ENCODE measurements at places on chromosomes 7 and 10. TPM values are rescaled to one million over a fixed set of nuclear protein-coding genes. Genes with fewer than 3 reads are reported as not detected.

DNA sequence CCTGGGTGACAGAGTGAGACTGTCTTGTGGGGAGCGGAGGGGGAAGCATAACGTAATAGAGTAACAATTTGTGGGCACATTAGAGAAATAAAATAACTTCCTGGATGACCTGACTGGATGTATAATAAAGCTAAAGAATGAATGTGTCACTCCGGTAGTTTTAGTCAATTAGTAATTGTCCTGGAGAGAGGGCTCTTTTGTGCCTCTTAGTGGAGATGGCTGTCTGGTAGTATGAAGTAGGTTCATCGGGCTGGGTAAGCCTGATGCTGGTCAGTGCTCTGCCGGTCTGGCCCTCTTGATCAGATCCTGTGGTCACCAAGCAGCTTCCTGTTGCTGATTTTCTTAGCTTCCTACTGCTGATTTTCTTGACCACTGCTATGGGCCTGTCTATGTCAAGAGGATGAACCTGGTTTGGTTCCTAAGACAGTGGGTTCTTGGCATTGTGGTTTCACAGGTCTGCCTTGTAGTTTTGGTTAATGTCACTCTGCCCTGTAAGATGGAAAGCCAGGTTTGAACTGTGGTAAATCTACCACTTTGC lies 34.1 kb downstream of the ZRANB1 start:
- peak; percentile 70 for DNase-seq

DNA sequence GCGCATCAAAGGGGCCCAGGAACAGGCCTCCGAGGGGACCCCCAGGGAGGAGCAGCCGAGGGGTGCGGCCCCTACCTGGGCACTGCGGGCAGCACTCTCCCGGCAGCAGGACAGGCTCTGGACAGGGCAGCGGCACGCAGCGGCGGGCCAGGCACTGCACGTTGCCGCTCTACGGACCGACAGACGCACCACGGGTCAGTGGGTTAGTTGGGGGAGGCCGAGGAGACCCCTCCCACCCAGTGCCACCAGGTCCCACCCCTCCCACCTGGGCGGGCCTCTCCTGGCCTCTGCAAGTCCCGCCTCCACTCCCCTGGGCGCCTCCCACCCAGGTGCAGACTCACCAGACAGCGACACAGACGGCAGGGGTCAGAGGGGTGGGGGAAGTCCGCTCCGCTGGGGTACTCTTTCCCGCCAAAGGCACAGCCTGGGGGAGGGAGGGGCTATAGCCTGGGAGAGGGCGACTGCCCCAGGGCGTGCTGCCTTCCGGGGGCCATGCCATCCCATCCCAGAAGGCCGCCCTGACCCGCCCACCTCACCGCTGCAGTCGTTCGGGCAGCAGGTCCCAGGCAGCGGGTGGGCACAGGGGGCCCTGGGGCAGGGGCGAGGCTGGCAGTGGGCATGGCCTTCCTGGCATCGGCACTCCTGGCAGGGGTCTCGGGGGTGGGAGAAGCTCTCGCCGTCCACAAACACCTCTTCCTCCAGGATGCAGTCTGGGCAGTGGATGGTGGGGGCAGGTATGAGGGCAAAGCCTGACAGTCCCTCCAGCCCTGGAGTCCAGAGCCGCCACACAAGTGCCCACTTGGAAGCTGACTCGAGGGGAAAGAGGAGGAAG lies 19.2 kb downstream of the KCP start:
- DNase-seq: no peak

GRCh38 chr7:126940723-126941307 lies 311.9 kb downstream of the GRM8 start:
- peak; percentile 60 for DNase-seq

Gene CFAP70
- 0.78 TPM for total RNA-seq

DNA sequence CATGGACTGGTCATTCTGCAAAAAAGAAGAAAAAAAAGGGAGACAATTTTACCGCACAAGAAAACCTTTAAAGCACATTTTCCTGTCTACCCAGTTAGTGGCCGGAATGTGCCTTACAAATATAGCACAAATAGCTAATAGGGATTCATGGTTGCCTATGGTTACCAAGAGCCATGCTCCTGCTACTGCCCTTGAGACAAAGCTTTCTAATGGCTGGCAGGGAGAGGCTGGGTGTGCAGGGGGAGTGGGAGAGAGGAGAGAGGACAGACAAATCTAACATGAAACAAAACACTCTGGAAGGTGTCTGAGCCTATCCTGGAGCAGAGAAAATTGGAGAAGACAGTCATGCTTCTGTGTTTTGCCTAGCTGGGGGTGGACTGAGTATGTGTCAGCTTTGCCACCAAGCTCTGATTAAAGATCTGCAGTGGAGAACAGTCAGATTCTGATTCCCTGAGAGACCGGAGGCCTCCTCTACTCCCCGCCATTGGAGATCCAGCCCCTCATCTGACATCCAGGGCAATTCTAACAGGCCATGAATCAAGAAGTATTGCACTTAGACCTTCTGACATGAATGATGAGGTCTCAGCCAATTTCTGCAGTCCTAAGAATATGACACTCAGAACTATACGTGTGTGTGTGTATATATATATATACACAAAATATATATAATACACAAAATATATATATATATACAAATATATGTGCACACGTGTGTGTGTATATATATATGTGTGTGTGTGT lies 80.2 kb downstream of the PRTFDC1 start:
- no peak for DNase-seq

- no peak for DNase-seq
Observed at GRCh38 chr10:113616244-113617074, 47.4 kb downstream of the NRAP start.

DNA sequence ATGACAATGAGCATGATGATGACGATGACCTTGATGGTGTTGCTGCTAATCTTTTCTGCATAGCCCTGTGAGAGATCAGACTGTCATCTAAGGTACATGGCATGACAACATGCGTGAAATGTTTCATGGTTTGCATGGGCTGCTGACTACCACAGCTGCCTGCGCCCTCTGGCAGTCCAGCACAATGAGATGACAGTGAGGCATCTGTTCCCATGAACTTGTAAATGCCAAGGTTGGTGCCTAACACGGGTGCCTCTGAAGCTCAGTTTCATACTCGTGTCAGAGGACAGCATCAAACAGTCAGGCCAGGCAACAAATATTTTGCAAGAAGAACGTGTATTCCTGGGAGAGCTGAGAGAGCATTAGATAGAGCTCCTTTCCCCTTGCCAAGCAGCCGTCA lies 122.0 kb upstream of the PRKCQ start:
- no peak for DNase-seq

Gene AKR1C2
- total RNA-seq: 1,499 TPM

- DNase-seq: no peak
Observed at GRCh38 chr10:56091872-56092271, 269.2 kb downstream of the ZWINT start.

Gene STEAP4
- total RNA-seq: not detected

- no peak for DNase-seq
Observed at GRCh38 chr7:65459438-65459837, 85.8 kb downstream of the ZNF92 start.

- DNase-seq: no peak
Observed at GRCh38 chr7:129225206-129225930, 538 bp downstream of the AHCYL2 start.

- DNase-seq: no peak
Observed at GRCh38 chr10:123442901-123443300, 223.3 kb upstream of the GPR26 start.

Gene TUBGCP2
- 76.2 TPM for total RNA-seq

DNA sequence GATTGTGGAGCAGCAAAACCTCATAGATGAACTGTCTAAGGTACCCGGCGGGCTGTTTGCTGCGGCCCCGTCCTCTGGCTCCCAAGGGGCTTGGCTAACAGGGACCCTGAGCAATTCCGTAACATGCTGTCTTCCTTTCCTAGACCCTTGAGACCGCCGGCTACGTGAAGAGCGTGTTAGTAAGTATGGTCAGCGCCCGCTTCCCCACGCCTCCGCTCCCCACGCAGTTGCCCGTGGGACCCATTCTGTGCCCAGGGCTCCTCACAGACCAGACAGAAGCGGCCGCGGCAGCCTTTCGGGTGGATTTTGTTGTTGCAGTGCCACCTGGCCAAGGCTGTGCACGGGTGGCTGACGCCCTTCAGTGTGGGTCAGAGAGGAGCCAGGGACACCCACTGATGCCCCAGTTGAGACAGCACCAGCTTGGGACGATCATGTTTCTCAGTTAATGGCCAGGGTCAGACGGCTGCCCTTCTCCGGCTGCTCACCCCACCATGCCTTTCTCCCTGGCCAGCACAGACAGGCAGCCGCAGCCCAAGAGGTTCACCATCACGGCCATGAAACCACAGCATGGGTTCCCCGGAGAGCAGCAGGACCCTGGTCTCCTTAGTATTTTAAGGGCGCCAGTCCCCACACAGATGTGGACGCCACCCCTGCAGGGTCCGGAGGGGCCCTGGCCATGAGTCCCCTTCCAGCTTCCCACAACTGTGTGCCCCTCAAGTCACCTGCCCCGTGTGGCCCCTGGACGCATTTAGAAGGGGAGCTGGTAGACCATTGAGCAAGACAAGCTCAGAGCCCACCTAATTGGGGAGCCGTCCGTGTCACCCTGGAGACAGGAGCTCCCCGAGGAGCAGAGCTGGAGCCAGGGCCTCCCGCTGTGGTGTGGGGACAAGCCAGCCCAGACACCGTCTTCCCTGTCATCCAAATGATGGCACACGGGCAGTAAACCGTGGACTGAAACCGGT lies 49.4 kb upstream of the DPYSL4 start:
- no peak for DNase-seq

GRCh38 chr7:101031082-101031481 lies 11.2 kb downstream of the MUC17 start:
- no peak for DNase-seq

- no peak for DNase-seq
Observed at GRCh38 chr10:132497861-132498561, 39.6 kb upstream of the INPP5A start.

Gene ZCWPW1
- 5.9 TPM for total RNA-seq

Gene ATOH7
- total RNA-seq: not detected

DNA sequence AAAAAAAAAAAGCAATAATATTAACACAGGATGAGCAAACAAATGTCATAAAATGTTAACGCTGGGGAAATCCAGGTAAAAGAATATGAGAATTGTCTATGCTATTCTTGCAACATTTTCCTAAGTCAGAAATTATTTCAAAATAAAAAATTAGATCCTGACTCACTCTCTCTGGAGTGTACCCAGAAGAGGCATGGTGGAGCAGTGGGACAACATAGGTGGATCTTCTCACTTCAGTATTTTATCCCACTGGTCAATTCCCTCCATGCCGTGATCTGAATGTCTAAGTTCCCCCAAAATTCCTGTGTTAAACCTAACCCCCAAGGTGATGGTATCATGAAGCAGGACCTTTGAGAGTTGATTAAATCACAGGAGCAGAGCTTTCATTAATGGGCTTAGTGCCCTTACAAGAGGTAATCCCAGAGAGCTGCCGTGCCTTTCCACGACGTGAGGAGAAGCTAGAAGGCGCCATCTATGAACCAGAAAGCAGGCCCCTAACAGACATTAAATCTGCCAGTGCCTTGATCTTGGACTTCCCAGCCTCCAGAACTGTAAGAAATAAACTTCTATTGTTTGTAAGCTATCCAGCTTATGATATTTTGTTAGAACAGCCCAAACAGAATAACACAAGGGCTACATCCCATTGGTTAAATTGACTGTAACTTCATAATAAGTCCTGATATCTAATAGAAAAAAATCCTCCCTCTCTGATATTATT lies 35.2 kb downstream of the USP6NL start:
- DNase-seq: no peak

Gene EPO
- not detected for total RNA-seq

DNA sequence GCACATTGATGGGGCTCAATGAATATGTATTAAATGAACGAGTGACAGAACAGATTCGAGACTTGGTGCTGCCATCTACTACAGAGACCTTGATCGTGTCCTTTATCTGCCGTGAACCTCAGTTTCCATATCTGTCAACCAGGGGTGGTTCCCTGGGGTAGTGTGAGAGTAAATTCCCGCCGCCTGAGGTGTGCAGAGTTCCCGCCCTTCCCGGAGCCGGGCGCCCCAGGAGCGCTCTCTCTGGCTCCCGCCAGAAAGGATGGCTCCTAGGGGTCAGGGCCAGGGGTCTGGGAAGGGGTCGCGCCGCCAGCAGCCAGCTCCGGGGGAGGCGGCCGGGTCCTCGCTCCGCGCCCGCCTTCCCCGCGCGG lies 333 bp upstream of the PLCE1 start:
- DNase-seq: no peak

GRCh38 chr7:138164804-138165203 lies 88.5 kb downstream of the AKR1D1 start:
- no peak for DNase-seq

GRCh38 chr10:32295027-32295426 lies 51.9 kb downstream of the EPC1 start:
- no peak for DNase-seq

- DNase-seq: no peak
Observed at GRCh38 chr7:37234928-37235327, 213.7 kb downstream of the ELMO1 start.

DNA sequence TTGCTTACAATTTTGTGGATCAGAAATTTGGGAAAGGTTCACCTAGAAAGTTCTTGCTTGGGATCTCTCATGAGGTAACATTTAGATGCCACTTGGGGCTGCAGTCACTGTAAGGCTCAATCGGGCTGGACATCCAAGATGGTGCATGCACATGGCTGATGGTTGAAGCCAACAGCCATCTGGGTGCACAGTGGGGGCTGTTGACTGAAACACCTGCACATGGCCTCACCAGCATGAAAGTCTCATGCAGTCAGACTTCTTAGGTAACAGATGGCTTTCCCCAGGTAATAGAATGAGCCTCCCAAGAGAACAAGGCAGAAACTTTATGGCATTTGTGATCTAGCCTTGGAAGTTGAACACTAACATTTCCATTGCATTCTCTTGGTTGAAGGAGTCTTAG lies 740.7 kb upstream of the AUTS2 start:
- DNase-seq: no peak

DNA sequence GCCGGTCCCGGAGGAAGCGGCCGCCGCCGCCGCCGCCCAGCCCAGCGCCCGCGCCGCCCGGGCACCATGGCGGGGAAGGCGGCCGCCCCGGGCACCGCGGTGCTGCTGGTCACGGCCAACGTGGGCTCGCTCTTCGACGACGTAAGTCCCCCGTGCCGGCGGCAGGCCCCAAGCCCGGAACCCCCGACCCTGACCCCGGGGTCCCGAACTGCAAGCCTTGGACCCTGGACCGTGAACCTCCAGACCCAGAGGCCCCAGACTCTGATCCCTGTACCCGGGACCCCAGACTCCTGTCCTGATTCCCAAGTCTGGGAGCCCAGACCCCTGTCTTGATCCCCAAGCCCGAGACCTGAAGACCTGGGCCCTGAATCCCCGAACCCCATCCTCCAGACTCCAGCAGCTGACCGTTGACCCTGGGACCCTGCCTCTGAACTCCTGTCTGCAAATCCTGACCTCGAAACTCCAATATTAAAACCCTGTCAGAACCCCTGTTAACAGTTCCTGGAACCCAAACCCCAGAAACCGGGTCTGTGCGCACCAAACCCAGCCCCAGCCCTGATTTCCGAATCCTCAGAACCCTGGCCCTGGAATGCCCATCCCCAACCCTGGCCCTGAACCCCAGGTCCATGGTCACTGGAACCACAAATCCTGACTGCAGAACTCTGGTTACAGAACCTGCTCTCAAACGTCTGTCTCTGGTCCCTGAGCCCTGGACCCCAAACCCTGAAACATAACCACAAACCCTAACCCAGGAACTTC lies 623 bp downstream of the INPP5A start:
- no peak for DNase-seq

Gene ARMS2
- total RNA-seq: not detected

Gene ASAH2B
- total RNA-seq: 3.6 TPM
